HT-29 (cell line): ENCODE measurements at places on chromosomes 3 and 15. TPM values are rescaled to one million over a fixed set of nuclear protein-coding genes. Genes with fewer than 3 reads are reported as not detected.

GRCh38 chr3:33083958-33084357 is 13.0 kb downstream of the GLB1 start:
- no peak for DNase-seq

DNA sequence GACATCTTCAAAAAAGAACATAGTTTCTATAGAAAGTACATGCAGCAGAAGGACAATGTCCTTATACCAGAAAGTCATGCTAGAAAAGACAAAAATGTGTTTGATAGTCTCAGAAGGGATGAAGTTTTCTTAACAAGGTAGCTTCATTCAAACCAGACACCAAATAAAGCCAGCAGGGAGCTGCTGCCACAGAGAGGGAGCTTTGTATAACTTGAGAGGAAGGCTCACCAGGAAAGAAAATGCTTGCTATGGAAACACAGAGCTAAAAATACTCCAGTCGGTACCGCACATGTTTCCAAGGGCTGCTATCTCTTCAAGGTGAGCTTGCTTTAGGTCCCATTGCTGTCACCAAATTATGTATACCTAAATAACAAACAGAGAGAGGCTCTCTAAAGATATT is 1074.8 kb upstream of the ALCAM start:
- no peak for DNase-seq

DNA sequence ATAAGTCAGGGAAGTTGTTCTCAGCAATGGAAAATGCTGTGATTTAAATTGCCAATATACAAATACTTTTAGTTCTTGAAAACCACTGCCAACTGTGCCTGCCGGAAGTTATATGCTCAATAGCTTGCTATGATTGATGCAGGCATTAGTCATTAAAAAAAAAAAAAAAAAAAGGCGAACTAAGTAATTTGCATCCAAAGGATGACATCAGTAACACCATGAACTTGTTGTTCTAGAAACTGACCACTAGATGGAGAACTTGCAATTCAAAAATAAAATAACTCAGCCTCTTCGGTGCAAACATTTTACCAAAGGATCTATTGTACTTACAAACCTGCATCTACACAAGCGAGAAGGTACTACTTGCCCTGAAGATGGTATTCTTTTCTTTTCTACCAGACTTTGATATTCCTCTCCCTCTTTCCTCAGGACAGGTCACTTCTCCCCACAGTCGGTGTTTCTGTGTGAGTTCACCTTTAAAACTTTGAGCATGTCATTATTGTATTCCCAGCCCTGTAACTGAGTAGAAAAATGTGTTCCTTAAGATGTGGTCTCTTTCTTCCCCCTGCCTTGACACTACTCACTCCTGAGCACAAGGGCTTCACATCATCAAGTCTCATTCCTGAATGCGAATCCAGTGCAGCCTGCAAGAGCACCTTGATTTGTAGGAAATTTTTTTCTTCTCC is 115.0 kb upstream of the VEPH1 start:
- DNase-seq, result peak; percentile 73

DNA sequence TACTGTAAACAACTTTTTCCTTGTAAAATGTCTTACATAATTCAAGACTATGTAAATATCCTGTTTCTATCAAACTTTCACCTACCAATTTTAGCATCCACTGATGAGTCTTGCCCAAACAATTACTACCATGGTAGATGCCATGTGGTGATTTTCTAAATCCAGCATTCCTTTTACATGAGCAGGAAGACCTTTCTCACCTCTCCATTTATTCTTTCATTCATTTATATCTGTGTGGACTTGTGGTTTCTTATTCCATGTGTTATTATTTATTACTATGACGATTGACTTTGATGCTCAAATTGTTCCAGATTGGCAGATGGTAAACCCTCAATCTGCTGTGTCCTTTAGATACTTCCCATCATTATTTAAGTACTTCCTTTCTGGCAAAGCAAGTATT is 62.4 kb downstream of the IFT57 start:
- no peak for DNase-seq

DNA sequence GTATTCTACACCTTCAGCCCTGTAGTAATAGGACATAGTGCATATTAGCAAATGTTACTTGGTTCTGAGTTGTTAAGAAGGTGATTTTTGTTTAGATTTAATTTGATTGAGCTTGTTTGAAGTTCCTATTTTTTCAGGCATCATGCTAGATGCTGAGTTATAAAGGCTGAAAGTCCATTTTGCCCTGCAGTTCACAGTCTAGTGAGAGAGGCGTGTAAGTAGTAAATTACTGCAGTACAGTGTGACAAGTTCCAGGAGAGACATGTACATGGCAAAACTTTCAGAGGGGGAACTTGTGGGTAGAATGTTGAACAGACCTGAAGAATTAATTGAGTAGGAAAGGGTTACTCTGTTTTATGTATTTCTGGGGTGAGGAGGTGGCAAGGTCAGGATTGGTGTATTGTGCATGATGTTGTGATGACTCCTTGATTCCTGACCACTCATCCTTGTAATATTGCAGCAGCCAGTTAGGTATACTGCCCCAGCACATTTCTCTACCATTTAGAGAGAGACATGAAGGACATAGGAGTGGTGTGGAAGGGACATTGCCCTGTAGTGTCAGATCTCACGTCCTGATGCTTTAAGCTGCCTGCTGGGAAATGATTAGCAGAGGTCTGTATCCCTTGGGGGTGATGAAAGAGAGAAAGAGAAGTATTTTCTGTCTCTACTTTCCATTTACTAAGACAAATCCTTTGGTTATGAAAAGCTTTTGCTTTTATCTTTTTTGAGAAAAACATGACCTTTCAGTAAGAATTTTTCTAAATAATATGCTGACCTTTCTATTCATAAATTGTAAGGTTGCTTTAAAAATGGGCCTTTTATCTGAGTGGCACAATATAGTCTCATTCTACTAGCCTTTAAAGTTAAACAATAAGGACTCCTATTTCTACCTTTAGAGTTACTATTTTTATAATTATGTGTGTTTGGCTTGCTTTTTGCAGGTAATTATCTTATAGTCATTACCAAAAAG is 16.9 kb downstream of the SACM1L start:
- no peak for DNase-seq

DNA sequence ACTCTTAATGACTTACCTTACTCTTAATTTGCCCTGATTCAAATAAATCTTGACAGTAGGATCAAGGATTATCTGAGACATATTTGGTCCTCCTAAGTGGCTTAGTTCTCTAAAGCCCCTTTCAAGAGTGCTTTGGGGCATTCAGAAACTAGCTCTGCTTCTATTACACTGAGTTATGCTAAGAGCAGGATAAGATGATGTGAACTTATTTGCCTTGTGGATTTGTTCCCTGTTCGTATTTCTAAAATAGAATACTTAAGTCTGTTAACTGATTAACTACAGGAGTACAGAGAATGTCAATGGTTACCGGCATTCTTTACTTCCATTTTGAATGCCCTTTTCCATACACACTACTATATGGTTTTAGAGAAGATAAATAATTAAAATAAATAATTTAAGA is 14.8 kb upstream of the FRMD4B start:
- no peak for DNase-seq

GRCh38 chr3:65854606-65855304 is 184.0 kb downstream of the MAGI1 start:
- peak; percentile 42 for DNase-seq

- DNase-seq, result no peak
These were observed 109.6 kb upstream of the RBMS3 start for GRCh38 chr3:29171043-29171990.

GRCh38 chr3:114332342-114333179 is 38.7 kb downstream of the TIGIT start:
- DNase-seq, result no peak

GRCh38 chr3:165463531-165463930 is 267.3 kb upstream of the SLITRK3 start:
- no peak for DNase-seq

- no peak for DNase-seq
These were observed 11.3 kb downstream of the EXOSC7 start for GRCh38 chr3:44987332-44987731.

- DNase-seq, result peak; percentile 72
These were observed 230.7 kb downstream of the BBX start for GRCh38 chr3:107753494-107753893.

DNA sequence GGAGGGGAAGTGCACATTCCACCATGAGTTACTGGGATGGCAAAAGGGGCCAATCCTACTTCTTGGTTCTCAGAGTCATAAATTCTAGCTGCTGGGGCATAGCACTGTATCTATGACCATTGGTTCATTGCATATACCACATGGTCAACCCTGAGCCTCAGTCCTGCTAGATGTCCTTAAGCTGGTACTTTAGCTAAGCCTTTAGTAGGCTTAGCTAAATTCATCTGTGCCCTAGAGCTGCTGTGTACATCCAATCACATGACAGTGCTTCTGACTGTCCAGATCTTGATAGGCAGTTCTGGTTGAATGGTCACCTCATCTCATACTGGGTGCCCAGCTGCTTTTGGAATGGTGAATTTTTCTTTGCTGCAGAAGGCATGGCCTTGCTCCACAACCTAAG is 8.2 kb downstream of the NDUFB4 start:
- no peak for DNase-seq

DNA sequence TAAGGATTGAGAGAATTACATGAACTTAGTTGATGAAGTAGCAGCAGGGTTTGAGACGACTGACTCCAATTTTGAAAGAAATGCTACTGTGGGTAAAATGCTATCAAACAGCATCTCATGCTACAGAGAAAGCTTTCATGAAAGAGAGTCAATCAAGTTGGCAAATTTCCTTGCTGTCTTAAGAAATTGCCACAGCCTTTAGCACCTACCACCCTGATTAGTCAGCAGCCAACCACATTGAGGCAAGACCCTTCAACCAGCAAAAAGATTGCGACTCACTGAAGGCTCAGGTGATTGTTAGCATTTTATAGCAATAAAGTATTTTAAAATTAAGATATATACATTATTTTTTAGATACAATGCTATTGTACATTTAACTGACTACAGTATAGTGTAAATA is 80.9 kb downstream of the RAP2B start:
- no peak for DNase-seq

- DNase-seq, result no peak
These were observed 17.1 kb downstream of the CHST13 start for GRCh38 chr3:126540951-126541627.

- no peak for DNase-seq
These were observed 19.5 kb downstream of the ARIH2 start for GRCh38 chr3:48938156-48938555.

- no peak for DNase-seq
These were observed 3.7 kb downstream of the SLC6A20 start for GRCh38 chr3:45792516-45793172.

GRCh38 chr3:106299300-106300098 is 430.7 kb upstream of the CBLB start:
- DNase-seq, result peak; percentile 10

DNA sequence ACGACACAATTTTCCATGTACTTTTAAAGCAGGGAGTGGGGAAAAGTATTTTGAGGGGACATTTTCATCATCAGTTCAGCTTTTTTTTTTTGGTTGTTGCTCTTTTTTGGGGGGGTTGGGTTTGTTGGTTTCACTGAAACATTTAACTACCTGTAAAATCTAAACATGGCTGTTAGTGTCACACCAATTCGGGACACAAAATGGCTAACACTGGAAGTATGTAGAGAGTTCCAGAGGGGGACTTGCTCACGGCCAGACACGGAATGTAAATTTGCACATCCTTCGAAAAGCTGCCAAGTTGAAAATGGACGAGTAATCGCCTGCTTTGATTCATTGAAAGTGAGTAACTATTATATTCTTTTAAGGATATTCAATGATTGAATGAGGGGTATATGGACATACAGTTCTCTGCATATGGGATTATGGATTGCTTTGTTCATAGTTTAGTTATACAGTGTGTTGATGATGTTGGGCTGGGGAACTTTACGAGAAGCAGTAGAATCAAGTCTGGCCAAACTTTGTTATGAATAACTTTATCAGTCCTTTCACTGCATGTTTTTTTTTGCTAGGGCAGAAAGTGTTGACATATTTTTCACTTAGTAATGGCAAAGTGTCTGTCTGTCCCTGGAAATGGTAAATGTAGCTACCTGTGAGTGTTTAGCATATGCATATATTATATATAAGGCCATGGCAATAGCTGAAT is 31.5 kb downstream of the MBNL1 start:
- no peak for DNase-seq

- DNase-seq, result no peak
These were observed 70.5 kb downstream of the KLHL25 start for GRCh38 chr15:85723960-85724945.

DNA sequence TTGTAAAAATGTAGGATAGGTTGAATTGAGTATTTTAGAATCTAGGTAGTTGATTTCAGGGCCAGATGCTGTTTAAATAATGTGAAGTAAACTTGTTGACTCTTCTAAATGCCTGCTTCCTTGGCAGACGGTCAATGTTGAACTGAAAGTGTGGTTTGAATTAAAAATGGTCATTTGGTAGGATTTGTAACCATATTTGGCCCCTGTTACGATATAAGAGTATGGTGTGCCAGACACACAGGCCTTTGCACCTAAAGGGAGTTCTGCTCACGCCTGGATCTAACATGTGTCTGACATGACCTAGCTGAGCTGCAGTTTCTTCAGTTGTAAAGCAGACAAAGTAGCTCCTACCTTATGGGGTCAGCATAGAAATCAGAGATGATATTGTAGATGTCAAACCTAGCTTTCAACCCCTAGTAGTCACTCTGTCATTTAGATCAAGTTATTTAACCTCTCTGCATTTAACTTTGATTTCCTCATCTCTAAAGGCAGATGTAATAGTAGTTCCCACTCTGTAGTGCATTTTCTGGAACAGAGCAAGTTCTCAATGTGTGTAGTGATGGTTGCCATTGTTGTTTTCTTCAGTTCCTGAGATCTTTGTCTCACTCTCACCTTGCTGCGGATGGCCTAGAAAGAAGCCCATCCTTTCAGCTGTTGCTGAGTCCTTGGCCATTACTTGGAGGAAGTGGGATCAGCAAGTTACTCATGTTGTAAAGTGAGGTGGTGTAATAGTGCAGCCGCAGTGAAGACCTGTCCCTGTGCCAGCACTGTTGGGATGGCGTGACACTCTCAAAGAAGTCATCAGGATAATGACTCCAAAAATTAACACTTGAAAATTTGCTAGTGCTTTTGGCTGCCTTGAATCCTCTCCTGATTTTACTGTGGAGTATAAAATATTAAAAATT is 90.2 kb downstream of the GHSR start:
- DNase-seq, result no peak

DNA sequence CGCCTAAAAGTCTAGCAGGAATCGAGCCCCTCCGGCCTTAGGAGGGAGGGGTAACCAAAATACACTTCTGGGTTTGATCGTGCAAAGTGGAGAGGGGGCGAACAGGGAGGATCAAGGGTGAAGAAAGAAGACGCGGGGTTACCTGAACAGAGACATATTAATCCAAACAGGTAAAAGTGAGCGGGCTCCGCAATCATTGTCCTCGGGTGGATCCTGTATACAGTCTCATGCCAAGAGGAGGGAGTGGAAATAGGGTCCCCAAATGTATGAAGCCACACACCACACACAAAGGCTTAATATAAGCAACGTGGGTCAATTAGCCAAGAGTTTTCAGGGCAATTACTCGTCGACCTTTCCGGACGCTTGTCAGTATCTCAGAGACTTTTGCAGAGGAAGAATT is 749.5 kb downstream of the ROBO1 start:
- no peak for DNase-seq

The FAM81A gene
- 12.3 and 17.9 TPM in 2 replicates for total RNA-seq

The SETD2 gene
- total RNA-seq, result 8.7 and 13.4 TPM in 2 replicates

The STRA6 gene
- 14.3 and 14.7 TPM in 2 replicates for total RNA-seq

The ISY1 gene
- total RNA-seq, result 24.2 and 25.2 TPM in 2 replicates

The SAMMSON gene
- not detected in 2 replicates for total RNA-seq

The ATP2B2 gene
- total RNA-seq, result not detected in 2 replicates

The ANKRD63 gene
- not detected in 2 replicates for total RNA-seq

The WNT5A gene
- not detected in 2 replicates for total RNA-seq
